ENCODE measurements at places on chromosomes 6 and 20.

GRCh38 chr6:15252195-15252594 lies 6.3 kb downstream of the JARID2 start:
- no peak for DNase-seq

DNA sequence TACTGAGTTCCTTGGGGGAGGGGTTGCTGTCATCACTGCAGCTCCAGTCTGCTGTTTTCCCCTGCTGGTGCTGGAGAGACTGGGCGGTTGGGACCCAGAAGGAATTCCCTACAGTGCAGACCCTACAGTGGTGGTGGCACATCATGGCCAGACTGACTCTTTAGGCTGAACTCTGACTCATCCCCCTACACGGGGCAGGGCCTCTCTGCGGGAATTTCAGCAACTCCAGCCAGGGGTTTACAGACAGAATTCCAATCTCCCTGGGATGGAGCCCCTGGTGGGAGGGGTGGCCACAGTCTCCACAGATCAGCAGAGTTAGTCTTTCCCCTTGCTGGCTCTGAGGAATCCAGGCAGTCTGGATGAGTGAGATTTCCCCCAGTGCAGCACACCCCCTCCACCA lies 46.9 kb upstream of the MAPK13 start:
- DNase-seq, result no peak

- no peak for DNase-seq
Measured at GRCh38 chr6:56490993-56491392, 151.7 kb downstream of the DST start.

DNA sequence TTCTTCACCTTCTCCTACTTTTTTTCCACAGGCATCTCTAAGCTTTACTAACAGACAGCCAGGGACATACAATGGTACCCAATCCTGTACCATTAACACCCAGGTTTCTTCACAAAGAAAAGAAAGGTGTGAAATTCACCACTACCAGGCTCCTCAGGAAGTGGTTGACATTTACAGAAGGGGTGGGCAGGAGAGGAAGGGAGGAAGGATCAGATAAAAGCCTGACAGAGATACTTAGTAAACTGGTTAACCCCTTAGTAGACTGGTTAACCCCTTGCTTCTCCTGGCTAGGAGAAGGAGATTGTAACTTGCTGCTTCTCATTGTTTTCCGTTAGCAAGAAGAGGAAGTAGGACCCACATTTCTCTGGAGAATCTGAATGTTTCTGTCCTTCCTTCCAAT lies 7.2 kb downstream of the SAMD3 start:
- no peak for DNase-seq

- no peak for DNase-seq
Measured at GRCh38 chr20:5234158-5234557, 82.6 kb downstream of the PROKR2 start.

GRCh38 chr6:97460394-97461080 lies 177.5 kb upstream of the MMS22L start:
- peak; percentile 57 for DNase-seq

DNA sequence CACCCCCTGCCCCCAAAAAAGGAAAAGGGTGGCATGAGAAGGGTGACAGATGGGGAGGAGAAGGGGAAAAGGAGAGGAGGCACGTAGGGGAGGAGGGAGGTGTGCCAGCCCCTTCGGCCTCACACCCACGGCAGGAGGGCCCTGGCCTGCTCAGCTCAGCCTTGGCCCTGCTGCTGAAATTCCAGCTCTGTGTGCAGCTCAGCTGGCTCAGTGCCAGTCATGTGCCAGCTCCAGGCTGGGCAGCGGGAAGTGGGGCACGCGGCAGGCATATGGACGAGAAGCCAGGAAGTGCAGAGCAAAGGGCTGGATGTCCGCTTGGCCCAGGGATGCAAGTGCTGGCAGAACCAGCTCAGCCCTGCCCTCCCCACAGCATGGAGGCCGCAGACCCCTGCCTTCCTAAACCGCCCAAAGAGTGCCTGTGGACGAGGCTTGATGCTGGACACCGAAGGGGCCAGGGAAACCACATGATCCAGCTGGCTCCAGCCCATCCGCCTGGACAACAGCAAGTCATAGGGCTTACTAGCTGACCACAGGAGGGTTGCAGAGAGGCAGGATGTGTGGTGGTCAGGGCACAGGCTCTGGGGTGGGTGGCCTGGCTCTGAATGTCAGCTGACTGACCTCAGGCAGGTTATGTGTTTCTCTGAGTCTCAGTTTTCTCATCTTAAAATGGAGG lies 60.2 kb downstream of the NOL4L start:
- peak; percentile 9 for DNase-seq

GRCh38 chr6:54987633-54988290 lies 141.2 kb downstream of the FAM83B start:
- no peak for DNase-seq

DNA sequence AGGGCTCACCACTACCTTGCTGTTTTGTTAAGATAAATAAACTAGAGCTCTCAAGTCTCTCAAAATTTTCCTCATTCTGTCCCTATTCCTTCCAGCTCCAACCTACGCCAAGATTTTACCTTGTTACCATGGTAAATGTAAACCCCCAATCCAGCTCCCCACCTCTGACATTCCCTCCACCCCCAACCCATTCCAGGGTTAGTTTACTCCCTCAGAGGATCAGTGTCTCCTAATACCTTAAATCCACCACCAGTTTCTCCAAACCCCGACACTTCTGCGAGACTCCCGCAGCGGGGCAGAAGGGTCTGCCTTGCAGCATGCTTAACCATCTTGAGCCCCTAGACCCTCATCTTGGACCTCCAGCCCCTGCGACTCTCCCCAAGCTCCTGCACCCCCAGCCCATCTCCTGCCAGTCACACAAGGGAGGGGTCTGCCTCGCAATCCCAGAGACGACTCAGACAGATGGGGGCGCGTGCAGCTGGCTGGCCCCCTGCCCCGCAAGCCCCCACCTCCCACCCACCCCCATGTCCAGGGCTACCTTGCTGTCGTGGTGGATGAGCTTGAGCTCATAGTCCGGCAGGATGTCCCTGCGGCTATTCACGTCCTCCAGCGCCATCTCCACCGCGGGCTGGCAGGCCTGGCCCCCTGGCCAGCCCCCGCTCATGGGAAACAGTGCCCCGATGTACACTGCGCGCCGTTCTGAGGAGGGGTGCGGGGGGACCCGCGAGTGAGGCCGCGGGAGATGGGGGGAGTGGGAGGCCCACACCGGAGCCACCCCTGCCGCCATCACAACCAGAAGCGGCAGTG lies 5.8 kb downstream of the GABBR1 start:
- DNase-seq, result no peak

- DNase-seq, result no peak
Measured at GRCh38 chr6:50089911-50090310, 40.2 kb upstream of the DEFB112 start.

GRCh38 chr6:14965424-14966075 lies 280.3 kb upstream of the JARID2 start:
- DNase-seq, result no peak

Data from retina (tissue), 1 donor.